Stimulated activated CD4-positive, alpha-beta T cell treated with anti-CD3 and anti-CD28 coated beads, Interleukin-15, amount 100 ng/mL, for 48 hours (primary cell): ENCODE measurements at places on chromosomes 3 and 15.

GRCh38 chr15:61889706-61890105, 170.5 kb downstream of the VPS13C start:
- DNase-seq, result no peak

DNA sequence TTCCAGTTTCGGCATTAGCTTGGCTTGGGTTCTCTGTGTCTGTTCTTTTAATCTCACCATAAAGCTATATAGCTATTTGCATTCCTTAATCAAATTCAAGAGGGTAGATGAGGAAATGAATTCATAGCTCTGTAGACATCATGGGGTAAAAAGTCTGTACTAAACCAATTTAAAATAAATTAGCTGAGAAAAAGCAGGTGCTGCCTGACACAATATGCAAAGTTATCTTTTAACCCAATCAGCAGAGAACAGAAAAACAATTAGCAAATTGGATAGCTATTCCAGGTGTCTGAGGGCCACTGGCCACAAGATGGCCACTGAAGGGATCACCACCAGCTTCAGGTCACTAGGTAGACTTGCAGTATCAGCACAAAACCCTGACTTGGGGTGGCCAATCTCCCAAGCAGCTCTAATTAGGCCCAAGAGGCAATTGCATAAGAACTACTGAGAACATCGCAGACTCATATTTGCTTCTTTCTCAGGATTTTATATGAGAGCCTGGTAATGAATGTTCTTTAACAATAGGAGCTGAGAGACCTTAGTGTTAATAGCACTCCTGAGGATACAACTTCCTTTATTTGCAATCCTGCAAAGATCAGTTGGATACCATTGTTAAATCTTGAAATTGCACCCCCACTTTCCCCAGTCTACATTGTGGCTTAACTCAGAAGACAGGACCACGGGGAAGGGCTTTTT, 494.3 kb downstream of the PDCD6IP start:
- DNase-seq, result no peak

DNA sequence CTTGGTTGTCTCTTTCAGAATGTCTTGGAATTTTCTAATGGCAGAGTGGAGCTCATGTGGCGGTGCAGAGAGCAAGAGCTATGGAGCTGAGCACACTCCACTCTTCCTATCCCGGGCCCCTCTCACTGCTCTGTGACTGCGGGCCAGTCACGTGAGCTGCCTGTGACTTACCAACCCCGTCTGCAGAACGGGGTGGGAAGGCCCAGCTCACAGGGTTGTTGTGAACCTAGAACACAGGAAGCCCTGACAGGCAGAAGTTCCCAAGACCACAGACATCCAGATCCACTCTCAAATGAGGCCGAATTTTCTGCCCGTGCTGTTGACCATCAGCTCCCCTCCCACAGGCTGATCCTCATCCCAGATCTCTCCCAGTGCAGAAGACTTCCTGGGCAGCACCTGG, 35.5 kb upstream of the PLXNA1 start:
- no peak for DNase-seq

DNA sequence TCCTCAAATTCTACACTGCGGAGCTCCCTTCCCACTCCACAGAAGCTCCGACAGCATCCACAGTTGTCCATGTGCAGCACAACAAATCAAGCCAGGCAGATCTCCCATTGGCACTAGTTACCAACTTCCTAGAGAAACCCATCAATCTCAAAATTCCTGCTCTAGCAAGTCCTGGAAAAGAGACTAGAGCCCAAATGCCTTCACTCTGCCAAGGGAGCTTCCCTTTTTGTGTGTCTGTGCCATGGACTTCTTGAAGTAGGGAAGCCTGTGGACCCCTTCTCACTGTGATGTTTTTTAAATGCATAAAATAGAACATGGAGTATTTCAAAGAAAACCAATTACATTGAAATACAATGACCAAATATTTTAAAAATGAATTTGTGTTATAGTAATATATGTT, 59.1 kb downstream of the TGFBR2 start:
- no peak for DNase-seq

- DNase-seq, result no peak
Measured at GRCh38 chr3:193826159-193826795, 233.3 kb downstream of the OPA1 start.

- no peak for DNase-seq
Measured at GRCh38 chr15:36599620-36600433, 20.4 kb downstream of the CDIN1 start.

DNA sequence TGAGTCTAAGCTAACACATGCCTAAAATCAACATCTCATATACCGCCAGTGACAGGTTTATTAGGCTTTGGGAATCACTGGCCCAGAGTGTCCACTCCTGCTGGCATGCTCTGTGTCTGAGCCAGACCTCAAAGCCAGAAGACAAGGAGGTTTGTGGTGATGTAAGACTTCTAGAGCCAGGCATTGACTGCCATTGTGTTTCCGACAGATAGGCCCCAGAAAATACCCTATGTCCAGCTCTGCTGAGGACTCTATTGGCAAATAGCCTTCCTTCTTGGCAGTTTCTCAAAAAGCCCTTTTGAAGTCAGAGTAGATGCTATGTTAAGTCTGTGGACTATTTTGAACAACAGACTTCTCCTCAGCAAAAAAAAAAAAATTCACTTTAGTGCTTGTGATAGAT, 181.9 kb upstream of the UBE2E1 start:
- DNase-seq, result no peak

DNA sequence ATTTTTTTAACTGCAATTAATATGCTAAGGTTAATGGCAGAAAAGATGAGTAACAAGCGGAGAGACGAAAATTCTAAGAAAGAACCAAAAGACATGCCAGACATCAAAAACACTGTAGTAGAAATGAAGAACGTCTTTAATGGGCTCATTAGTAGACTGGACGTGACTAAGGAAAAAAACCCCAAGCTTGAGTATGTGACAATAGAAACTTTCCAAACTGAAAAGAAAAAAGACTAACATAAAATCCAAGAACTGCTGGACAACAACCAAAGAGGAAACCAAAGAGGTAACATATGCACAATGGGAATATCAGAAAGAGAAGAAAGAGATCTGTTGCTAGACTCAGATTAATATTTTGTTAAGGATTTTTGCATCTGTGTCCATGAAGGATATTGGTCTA, 94.6 kb upstream of the SETMAR start:
- DNase-seq, result no peak

- no peak for DNase-seq
Measured at GRCh38 chr15:41806291-41807181, 21.4 kb upstream of the JMJD7 start.

DNA sequence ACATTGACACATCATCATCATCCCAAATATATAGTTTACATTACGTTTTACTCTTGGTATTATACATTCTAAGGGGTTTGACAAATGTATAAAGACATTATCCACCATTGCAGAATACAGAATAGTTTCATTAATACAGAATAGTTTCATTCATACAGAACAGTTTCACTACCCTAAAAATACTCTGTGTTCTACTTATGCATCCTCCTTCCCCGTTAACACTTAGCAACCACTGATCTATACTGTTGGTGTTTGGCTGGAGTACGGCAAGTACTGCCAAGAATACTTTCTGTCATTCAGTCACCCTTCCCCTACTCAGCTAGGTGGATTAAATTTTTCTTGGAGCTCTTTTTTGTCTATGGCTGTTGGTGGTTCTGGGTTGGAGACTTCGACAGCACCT, 33.4 kb downstream of the LEKR1 start:
- no peak for DNase-seq

- no peak for DNase-seq
Measured at GRCh38 chr15:29849218-29849617, 26.9 kb upstream of the TJP1 start.

DNA sequence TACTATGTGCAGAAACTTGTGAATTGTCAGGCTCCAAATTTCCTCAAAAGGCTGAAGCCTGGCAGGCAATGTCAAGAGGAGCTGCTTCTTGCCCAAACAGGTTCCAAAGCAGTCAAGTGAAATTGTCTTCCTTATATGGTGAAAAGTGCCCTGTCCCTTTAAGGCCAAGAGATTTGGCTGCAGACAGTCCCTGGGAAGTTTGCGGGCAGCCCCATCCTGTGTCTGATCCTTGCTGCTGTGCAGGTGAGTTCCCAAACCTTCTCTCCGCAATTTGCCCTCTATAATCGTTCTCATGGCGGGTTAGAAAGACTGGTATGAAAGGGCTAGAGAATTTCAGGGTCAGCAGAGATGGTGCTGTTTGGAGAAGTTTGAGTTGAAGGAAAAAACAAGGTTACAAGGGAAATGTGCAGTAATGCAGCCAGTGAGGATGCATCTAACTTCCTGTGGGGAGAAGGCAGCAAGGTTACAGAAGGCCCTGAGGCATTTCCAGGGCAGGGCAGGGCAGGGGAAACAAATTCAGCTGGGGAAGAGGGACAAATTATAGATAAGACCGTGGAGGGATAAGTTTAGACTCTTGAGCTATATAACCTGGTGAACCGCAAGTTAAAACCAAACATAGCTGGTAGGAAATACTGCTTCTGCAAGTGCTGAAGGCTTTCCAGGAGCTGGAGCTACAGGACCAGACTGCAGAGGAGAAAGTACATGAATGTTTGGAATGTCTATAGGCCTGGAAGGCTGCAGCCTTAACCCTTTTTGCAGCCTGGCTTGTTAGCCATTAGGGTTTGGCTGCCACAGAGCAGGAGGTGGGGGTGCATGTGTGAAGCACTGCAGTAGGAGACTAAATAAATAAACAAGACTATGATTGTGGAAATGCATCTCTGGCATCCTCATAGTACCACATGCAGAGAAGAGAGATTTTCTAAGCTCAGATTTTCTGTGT, 256.2 kb upstream of the IL12A start:
- DNase-seq, result no peak

- no peak for DNase-seq
Measured at GRCh38 chr3:155377847-155378246, 84.4 kb upstream of the STRIT1 start.

DNA sequence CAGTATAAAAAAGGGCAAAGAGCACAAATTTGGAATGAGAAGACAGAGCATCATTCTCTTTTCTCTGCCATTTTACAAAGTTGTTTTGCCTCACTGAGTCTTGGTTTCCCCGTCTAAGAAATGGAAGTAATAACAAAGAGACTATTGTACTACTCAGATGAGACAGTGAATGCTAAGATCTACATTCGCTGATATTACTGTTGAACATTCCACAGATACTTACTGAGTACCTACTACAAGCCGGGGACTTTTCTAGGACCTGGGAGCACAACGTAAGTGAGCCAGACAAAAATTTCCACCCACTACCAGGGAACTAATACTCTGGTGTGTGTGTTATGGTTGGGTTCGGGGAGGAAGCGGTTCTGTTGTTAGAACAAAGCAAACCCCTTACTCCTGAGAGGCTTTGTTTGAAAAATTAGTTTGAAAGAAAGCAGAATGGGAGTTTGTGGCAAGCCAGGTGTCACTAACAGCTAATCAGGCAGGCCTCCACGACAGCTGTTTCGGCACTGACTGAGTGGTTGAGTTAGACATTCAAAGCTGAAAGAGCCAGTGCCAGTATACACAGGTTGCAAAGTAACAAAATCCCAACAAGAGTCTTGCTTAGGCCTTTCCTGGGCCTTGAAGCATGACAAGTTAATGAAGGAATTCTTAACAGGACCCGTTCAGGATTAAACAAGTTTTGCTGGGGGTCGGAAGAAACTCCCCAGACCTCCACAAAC, 458.3 kb downstream of the EDEM1 start:
- DNase-seq, result no peak

- DNase-seq, result no peak
Measured at GRCh38 chr3:5055357-5056110, 66.6 kb upstream of the ARL8B start.

DNA sequence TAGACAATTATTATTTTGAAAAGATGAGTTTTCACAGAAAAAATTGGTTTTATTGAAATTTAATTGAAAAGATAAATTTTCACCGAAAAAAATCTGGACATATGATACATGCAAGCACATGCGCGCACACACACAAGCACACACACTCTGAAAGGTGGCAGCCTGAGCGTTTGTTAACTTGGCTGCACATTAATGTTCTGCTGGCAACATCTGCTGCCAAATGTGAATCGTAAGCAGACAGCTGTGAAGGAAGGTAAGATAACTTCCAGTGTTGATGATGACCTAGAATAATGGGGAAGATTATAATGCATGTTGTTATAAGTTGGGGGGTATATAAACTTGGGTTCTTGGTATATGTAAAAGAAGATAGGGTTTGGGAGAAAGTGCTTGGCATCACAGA, 18.4 kb upstream of the CMTM7 start:
- DNase-seq, result no peak

DNA sequence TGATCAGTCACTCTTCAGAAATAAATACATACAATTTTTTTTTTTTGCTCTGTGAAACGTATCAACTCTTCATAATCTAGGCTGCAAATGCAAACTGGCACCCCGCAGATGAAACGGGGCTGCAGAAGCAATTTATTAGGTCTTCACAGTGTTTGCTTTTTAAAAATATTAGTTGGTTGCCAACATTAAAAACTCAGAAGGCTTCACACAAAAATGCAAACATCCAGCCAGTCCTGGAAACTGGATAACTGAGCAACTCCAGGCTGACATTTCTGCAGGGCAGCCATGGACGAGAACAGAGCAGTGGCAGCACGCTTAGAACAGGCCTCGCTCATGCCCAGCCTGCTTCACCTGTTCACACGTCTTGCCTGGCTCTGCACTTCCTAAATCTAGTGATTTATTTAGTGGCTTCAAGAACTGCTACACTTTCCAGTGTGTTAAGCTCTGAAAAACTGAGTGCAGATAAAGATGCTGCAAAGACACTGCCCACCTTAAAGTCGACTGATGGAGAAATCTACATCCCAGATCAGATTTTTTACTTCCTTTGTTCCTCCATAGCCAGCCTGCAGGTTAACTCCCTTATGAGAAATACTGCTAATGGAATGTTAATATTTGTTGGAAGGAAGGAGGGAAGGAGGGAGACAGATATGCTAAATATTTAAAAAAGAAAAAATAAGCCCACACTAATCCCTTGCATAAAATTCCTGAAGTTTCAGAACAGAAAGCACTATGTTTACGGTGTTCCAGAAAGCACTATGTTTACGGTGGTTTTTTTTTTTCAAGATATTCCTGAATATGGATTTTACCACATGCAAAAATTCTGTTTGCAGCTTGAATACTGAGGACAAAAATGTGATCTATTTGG, 53.6 kb downstream of the SETMAR start:
- DNase-seq, result no peak

GRCh38 chr3:127733781-127734180, 61.0 kb downstream of the ABTB1 start:
- DNase-seq, result no peak

- DNase-seq, result peak; percentile 16
Measured at GRCh38 chr3:171192176-171192854, 165.8 kb upstream of the SLC2A2 start.

- DNase-seq, result no peak
Measured at GRCh38 chr15:100332231-100332630, 9.5 kb downstream of the ADAMTS17 start.

- DNase-seq, result no peak
Measured at GRCh38 chr3:31382856-31383255, 149.9 kb upstream of the STT3B start.

GRCh38 chr3:28799084-28799483, 450.5 kb upstream of the AZI2 start:
- DNase-seq, result no peak
